NCI-H460 (cell line): ENCODE measurements at places on chromosomes 5 and 9. TPM values are rescaled to one million over a fixed set of nuclear protein-coding genes. Genes with fewer than 3 reads are reported as not detected.

DNA sequence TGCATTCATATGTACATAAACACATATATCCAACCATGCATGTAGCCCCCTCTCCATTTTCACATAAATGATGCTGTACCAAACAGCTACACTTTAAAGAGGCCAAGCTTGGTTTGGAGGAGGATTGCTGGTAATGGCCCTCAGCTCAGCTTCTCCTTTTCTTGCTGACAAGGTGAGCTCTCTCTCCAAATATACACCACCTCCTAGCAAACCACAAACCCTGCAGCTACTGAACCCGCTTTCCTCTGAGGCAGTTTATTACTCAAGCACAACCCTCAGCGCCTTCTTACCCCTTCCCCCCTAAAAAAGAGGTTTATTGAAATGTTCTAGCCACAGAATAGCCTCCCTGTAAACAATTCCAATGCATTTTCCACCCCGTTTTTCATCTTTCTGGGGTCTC is 54.0 kb downstream of the ALG2 start:
- no peak for DNase-seq

ZNF622 gene
- 30.4 and 37.6 TPM in 2 replicates for total RNA-seq

DNA sequence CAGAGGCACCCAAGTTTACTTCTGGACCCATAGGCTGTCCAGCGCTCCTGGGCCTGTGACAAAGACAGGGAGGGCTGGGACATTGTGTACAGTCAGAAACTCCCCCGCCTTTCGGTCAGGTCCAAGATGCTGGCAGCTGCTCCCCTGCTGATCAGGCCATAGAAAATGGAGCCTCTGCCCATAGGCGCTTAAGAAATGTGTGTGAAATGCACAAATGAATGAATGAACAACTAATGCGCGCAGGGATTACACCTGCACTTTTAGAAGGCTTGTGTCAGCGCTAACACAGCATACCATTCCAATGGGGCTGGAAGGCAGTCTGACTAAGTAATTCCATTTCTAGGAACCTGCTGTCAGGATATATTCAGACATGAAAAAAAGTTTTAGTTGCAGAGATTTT is 16.3 kb downstream of the PTPN3 start:
- no peak for DNase-seq

GABRA6 gene
- total RNA-seq = not detected in 2 replicates

- DNase-seq = no peak
Measured at GRCh38 chr9:71254592-71255277, 133.3 kb upstream of the TRPM3 start.

GRCh38 chr5:31948006-31948405 is 226.1 kb downstream of the GOLPH3 start:
- DNase-seq = no peak

DNA sequence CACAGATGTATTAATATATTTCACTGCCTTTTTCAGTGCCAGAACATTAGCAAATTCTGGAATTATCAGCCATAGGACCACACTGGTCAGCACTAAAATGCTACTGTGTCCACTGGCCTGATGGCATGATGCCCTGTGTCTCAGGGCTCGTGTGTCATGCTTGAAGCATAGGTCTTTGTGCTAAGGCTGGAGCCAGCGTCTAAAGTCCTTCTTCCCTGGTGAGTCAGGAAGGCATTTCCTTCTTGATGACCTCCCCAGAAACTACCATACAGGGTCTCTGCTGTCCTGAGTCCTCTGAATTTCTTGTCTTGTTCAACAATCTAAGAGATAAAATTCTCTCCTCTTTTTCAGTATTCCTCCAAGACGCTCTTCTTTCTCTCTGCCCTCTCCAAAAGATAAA is 489.9 kb downstream of the PSAT1 start:
- DNase-seq = no peak

DNA sequence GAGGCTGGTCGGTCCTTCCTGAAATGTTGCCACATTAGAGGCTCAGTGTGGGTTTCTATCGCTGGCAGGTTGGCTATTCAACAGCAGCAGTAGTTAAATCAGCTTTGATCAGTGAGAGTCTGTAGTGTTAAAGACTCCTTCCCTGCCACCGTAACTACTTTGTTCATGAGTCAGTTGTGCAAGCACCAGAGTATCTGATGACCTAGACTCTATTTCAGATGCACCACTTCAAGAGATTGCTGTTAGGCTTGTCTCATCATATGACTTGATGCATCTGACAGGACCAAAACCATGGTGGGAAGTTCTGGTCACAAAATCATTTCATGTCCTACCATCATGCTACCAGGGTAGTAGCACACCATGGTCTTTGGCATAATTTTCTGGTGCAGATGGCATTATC is 482.7 kb upstream of the MPDZ start:
- DNase-seq = no peak

- DNase-seq = no peak
Measured at GRCh38 chr5:34891981-34892380, 23.3 kb downstream of the RAD1 start.

DNA sequence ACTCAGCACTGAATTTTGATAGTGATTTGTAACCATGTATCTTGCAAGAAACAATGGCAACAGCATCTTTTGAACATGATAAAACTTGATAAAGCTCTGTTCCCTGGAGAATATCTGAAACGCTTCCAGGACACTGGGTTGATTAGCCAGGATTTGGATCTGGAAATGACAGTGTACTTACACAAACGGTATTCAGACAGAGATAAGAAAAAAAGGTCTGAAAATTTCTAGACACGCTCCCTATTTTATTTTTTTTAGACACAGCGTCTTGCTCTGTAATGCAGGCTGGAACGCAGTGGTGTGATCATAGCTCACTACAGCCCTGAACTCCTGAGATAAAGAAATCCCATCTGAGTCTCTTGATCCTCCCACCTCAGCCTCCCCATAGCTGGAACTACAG is 109.0 kb downstream of the GNAQ start:
- DNase-seq = no peak

GRCh38 chr9:137115394-137116026 is 977 bp upstream of the DPP7 start:
- DNase-seq = no peak

FLT4 gene
- total RNA-seq = 4.1 and 6.0 TPM in 2 replicates
